ENCODE measurements at places on chromosomes 3 and 15.

GRCh38 chr3:43497905-43498365 lies 123.9 kb downstream of the ANO10 start:
- no peak for DNase-seq

- peak; percentile 11 for DNase-seq
Measured at GRCh38 chr3:11370966-11371365, 98.8 kb downstream of the ATG7 start.

DNA sequence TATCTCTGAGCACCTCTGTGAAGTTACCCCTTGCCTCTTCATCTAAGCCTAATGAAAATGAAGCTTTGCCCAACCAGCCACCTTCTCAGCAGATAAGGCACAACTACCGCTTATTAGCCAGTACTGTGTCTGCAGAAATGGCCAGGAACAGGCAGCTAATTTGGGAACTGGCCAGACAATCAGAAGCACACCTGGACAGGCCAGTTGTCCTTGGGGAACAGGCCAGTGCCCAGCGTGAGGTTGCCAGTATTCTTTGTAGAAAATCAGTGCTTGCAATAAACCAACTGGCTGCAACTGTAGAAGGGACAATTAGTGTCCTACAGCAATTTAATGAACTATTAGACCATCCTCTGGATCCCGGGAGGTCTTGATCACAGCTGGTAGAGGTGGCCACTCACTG lies 10.4 kb upstream of the TMEM87A start:
- DNase-seq = no peak

GRCh38 chr3:150317469-150317868 lies 90.6 kb upstream of the TSC22D2 start:
- DNase-seq = peak; percentile 54

- no peak for DNase-seq
Measured at GRCh38 chr3:158085931-158086330, 20.3 kb downstream of the SHOX2 start.

- no peak for DNase-seq
Measured at GRCh38 chr3:45067486-45067885, 41.4 kb downstream of the CLEC3B start.

GRCh38 chr15:68114356-68114755 lies 60.2 kb downstream of the PIAS1 start:
- DNase-seq = no peak

DNA sequence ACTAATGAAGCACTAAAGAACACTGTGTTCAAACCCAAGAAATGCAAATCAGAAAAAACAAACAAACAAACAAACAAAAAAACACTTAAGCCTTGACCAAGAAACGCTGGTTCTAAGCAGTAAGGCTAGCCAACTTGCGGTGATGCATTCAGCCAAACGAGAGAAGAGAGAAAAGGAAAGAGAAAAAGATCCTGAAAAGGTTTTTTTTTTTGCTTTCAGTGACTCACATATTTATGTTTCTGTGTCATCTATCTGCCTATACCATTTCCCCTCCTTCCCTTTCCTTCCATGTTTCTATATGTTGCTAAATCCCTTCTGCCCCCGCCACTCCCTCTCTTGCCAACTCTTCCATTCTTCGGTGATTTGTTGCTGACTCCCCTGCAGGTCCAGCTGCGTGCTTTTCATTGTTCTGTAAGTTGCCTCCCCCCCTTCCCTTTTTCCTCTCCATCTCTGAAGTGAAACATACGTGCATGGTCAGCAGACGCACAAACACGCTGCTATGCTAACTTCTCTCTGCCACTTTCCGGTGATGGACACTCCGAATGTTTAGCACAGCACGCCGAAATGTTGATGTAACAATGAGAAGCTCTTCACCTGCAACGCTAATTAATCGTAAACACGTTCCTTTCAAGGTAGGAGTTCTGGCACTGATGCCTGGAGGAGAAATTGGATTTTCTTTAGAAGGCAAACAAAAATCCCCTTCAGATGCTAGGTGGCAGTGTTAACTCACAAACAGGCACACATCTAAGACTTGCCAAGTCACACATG lies 154.4 kb downstream of the TUSC7 start:
- peak; percentile 54 for DNase-seq

GRCh38 chr15:35751413-35752133 lies 205.6 kb upstream of the DPH6 start:
- DNase-seq = peak; percentile 93
